ENCODE measurements at places on chromosomes 1 and 21.

DNA sequence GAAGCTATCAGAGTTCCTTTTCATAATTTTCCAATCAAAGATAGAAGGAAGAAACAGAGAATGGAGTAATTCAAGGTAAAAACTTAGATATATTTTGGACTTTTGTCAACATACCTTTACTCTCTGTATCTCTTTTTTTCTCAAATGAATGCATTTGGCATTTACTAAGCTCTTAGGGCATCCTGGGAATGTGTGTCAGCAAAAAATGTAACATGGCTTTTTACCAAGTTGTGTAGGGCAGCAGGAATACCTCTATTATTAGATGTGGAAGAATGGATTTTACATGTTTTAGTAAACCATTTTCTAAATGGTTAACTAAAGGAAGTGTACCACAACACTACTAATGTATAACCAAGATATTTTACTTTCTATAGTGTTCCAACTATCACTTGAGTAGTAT, 4.2 kb upstream of the COL11A1 start:
- no peaks in the 10 kb centered on the region for H3K27me3 ChIP-seq
- H3K4me3 ChIP-seq = no peak overlapping the region
- H3K36me3 ChIP-seq = no peaks in the 10 kb centered on the region
- no peak overlapping the region for H3K27ac ChIP-seq

- no peaks in the 10 kb centered on the region for H3K27me3 ChIP-seq
- no peak for DNase-seq
- H3K36me3 ChIP-seq = no peaks in the 10 kb centered on the region
- H3K27ac ChIP-seq = no peak overlapping the region
- 0 out of 2 replicates have a peak, but pooled peaks cover 1% of the 10 kb centered on the region for H3K4me1 ChIP-seq
- H3K4me3 ChIP-seq = no peak overlapping the region
These were observed 116.1 kb downstream of the MRPS6 start for GRCh38 chr21:34189506-34189905.

- H3K27ac ChIP-seq = no peak overlapping the region
- no peak overlapping the region for H3K4me3 ChIP-seq
- H3K4me1 ChIP-seq = no peaks in the 10 kb centered on the region
- no peak for DNase-seq
- no peaks in the 10 kb centered on the region for H3K27me3 ChIP-seq
These were observed 33.2 kb upstream of the RUNX3 start for GRCh38 chr1:24963099-24963872.

DNA sequence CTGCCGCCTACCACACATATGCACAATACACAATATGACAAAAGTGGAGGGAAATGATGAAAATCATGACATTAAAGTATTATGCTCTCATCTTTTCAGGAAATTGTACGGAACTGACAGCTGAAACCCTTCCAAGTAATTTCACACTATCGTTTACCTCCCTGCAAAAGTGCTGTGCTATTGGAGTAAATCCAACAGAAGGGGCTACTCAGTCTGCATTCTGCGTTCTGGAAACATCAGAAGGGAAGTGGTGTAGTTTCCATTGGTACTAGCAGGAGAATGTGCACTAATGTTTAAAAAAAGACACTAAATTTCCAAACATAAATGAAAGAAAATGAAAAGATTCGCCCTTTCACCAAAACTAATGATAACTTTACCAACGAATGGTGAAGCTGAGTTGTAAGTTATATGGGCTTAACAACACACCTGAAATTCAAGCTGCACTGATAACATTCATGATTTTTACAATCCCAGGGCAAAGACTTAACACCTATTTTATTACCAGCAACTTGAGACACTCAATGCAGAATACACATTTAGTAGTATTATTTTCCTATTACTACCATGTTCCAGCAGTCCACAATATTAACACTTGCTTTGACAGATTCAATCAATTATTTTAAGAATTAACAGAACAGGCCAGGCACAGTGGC, 3.2 kb downstream of the DENND1B start:
- no peaks in the 10 kb centered on the region for H3K36me3 ChIP-seq
- H3K4me3 ChIP-seq = no peak overlapping the region
- no peak for DNase-seq
- H3K27ac ChIP-seq = no peak overlapping the region
- H3K27me3 ChIP-seq = no peaks in the 10 kb centered on the region

GRCh38 chr1:15884477-15884876, 37.0 kb downstream of the SPEN start:
- no peak overlapping the region for H3K27ac ChIP-seq
- H3K4me1 ChIP-seq = peaks cover 2% of the 10 kb centered on the region
- no peaks in the 10 kb centered on the region for H3K27me3 ChIP-seq
- no peak for DNase-seq
- no peak overlapping the region for H3K4me3 ChIP-seq

DNA sequence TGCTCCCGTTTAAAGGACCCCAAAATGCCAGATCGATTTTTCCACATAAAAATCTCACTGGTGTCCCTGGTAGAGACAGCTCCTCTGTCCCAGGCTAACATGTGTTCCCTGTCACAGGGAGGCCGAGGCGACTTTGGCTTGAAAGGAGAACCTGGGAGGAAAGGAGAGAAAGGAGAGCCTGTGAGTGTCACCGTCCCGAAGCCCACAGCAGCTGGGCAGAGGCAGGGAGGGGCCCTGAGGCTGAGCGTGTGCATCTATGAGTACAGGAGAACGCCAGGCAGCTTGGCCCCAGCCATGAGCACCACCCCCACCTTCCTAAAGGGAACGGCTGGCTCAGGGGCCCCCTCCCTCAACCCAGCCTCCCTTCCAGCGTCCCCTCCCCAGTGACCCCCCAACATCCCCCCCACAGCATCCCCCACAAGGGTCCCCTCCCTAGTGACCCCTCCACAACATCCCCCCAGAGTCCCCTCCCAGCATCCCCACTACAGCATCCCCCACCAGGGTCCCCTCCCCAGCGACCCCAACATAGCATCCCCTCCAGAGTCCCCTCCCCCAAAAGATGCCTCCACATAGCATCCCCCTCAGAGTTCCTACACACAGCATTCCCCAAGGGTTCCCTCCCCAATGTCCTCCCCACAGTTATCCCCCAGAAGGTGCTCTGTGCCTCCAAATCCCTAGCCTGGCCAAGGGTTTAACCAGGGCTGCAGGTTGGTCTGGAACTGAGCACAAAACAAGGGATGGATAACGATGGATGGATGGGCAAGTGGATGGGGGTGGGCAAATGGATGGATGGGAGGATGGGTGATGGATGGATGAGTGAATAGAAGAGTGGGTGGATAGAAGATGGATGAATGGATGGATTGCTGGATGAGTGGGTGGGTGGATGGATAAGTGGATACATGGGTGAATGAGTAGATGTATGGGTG, 25.1 kb downstream of the COL6A2 start:
- peaks cover 26% of the 10 kb centered on the region for H3K36me3 ChIP-seq
- H3K27me3 ChIP-seq = no peaks in the 10 kb centered on the region
- H3K4me1 ChIP-seq = peaks cover under 1% of the 10 kb centered on the region
- no peak for DNase-seq
- no peak overlapping the region for H3K4me3 ChIP-seq
- no peak overlapping the region for H3K27ac ChIP-seq

DNA sequence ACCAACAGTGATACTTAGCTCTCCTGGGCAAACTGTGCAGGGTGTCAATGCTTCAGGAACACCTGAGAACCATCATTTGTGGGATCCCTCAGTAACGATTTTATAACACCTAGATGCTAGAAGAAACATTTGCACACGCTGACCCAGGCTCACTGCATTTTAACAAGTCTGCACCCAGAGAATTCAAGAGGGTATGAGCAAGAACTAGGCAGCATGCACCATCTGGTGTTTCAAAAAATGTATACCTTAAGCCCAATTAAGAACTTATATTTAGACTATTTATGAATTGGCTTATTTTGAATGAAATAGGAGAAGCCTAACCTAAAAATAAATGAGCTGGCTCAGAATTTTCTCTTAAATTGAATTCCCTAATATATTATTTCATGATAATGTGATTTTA, 400.5 kb downstream of the GPATCH2 start:
- no peaks in the 10 kb centered on the region for H3K27me3 ChIP-seq
- H3K4me3 ChIP-seq = no peak overlapping the region
- H3K27ac ChIP-seq = no peak overlapping the region

DNA sequence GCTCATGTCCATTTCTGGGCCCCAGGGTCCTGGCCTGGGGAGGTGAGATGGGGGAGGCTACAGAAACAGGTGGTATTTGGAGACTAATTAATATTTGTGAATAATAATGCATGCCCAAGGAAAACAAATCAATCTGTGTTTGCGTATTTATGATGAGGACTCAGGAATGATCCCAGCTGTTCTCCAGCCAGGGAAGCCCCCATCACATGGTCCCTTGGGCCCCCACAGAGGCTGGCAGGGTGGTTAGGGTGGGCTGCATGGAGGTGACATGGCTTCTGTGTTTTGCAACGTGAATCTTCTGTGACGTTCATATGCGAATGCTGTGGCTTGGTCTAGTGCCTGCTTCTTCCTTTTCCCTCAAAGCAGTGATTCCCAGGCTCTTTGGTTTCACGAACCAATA, 10.5 kb downstream of the PTPRF start:
- no peak for DNase-seq
- H3K36me3 ChIP-seq = peaks cover 6% of the 10 kb centered on the region
- peaks cover 22% of the 10 kb centered on the region for H3K4me1 ChIP-seq
- H3K27ac ChIP-seq = no peak overlapping the region
- H3K4me3 ChIP-seq = no peak overlapping the region

DNA sequence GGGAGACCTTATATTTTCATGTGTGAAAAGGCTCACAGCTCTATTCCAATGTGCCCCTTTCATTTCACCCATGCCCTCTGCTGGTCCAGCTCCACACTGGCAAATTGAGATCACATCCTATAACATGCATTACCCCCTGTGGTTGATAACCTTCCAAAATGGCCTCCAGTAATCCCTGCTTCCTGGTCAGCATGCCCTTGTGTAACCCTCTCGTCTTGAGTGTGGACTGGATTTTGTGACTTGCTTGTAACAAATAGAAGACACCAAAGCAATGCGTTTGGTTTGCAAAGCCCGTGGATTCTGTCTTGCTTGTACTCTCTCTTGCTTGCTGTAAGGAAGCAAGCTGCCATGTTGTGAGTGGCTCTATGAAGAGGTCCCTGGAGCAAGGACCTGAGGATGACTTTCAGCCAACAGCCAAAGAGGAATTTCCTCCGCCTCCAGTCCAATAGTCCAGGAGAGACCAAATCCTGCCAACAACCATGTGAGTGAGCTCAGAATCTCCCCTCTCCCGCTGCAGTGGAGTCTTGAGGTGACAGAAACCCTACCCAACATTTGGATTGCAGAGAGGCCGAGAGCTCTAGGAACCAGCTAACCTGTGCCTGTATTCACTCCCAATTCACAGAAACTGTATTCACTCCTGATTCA, 17.4 kb downstream of the KCNA10 start:
- no peak for DNase-seq
- no peak overlapping the region for H3K4me3 ChIP-seq
- H3K27me3 ChIP-seq = no peaks in the 10 kb centered on the region
- no peaks in the 10 kb centered on the region for H3K36me3 ChIP-seq

GRCh38 chr1:168243636-168244212, 17.9 kb downstream of the SFT2D2 start:
- no peak for DNase-seq
- no peaks in the 10 kb centered on the region for H3K27me3 ChIP-seq
- peaks cover 2% of the 10 kb centered on the region for H3K4me1 ChIP-seq
- H3K36me3 ChIP-seq = peaks cover 12% of the 10 kb centered on the region

- no peak overlapping the region for H3K27ac ChIP-seq
- no peaks in the 10 kb centered on the region for H3K27me3 ChIP-seq
- H3K4me1 ChIP-seq = peaks cover 3% of the 10 kb centered on the region
- DNase-seq = no peak
- H3K36me3 ChIP-seq = no peaks in the 10 kb centered on the region
These were observed 80.7 kb upstream of the COA6 start for GRCh38 chr1:234292548-234292947.

DNA sequence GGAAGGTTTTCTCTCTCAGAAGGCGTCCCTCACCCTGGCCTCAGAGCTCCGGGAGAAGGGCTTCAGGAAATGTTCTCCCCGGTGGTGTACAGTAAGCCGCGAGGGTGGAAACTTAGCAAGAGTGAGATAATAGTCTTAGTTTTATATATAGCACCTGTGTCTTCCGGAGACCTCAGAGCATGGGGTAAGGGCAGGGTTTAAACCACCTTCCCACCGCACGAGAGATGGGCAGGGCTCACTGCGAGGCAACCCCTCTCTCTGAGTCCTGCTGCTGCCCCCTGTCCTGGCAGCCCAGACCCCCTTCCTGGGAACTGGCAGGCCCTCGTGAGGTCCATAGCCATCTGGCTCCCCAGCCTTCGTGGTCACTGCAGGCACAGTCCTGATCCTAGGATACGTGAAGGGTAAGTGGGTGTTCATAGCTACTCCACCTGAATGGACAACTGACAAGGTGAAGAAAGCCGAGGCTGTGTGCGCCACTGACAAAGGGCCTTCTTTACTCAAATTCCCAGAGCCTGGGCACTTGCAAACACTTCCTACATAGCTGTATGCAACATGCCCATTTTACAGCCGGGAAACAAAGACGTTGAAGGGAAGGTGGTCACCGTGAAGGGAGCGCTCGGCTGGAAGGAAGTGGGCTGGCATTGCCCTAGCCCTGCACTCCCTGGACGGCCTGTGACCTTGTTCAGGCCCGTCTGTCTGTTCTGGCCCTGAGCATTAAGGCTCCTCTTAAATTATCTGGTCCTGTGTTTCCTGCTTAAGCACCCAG, 26.9 kb downstream of the ITPKB start:
- H3K27ac ChIP-seq = no peak overlapping the region
- no peaks in the 10 kb centered on the region for H3K4me1 ChIP-seq
- no peak for DNase-seq

DNA sequence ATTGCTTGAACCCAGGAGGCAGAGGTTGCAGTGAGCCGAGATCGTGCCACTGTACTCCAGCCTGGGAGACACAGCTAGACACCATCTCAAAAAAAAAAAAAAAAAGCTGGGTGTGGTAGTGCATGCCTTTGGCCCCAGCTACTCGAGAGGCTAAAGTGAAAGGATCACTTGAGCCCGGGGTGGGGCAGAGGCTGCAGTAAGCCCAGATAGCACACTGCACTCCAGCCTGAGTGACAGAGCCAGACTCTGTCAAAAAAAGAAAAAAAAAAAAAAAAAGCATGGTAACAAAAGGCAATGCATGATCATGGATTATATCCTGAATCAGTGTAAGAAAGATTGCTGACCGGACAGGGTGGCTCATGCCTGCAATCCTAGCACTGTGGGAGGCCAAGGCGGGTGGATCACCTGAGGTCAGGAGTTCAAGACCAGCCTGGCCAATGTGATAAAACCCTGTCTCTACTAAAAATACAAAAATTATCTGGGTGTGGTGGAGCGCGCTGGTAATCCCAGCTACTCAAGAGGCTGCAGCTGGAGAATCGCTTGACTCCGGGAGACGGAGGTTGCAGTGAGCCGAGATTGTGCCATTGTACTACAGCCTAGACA, 76.3 kb downstream of the RUSC1 start:
- H3K27me3 ChIP-seq = no peaks in the 10 kb centered on the region
- H3K4me3 ChIP-seq = no peak overlapping the region
- no peak overlapping the region for H3K27ac ChIP-seq
- DNase-seq = no peak
- H3K4me1 ChIP-seq = no peaks in the 10 kb centered on the region

DNA sequence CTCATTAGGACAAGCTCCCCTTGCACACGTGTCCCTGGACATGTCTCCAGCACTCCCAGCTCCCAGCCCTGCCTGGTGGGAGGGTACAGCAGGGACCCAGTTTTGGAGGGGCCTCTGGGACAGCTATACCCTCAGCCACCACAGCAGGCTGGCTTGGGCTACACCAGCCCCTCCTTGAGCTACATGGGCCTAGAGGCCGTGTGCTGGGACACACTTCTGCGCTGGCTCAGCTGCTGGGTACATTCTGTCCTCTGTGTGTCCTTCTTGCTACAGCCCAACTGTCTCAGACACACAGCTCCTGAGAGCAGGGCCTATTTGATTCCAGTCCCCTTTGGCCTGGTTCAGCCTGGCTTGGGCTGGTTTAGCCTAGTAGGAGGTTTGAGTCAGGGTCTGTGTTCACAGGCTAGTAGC, 26.7 kb downstream of the DMAP1 start:
- no peaks in the 10 kb centered on the region for H3K27me3 ChIP-seq
- H3K27ac ChIP-seq = no peak overlapping the region
- DNase-seq = no peak
- H3K4me3 ChIP-seq = no peak overlapping the region
- H3K36me3 ChIP-seq = no peaks in the 10 kb centered on the region
